A549 (cell line): ENCODE measurements at places on chromosomes 13 and 19.

DNA sequence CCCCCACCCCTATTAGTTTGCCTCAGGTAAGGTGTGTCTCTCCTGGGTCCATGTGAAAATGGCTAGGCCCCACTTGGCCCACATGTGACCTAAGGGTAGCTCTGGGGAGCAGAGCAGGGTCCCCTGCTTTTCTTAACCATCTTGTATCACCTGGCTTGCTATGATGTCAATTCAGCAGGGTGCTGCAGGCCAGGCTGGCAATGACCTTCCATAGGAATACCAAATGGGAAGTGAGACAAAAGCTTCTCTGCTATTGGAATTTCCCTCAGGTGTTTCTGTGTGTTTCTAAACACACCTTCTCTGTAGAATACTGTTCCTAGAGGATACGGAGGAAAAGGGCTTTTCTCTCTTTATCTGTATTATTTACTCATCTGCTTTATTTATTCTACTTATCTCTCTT, 35.7 kb upstream of the DACH1 start:
- DNase-seq = no peak

DNA sequence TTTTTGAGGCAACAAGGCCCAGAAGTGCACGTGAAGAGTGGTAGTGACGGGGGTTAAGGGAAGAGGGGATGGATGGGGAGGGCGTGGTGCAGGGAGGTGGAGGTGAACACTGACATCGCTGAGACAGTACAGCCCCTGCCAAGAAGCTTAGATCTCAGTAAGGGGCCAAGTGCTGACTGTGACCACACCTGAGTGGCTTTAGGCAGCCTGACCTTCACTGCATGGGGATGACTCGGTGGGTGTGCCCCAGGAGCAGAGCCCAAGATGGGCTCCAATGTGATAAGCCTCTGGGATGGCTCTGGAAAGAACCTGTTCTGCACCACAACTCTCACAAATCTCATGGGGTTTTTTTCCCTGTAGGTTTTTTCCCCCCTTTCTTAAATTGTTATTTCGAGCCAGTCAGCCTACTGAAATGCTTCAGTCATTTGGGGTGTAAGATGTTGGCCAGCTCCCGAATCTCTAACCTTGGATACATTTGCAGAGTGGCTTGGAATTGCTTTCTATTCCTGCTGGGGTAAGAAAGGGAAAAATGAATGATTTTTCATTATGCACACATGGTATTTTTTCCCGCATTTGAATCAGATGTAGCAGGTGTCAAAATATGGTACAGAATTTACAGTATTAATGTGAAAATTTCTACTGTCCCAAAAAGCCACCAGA, 165.0 kb downstream of the TM9SF2 start:
- no peak for DNase-seq

- no peak for DNase-seq
Measured at GRCh38 chr13:23323946-23324709, 109.4 kb downstream of the SACS start.

- DNase-seq = no peak
Measured at GRCh38 chr13:34577051-34577450, 365.0 kb upstream of the NBEA start.

- DNase-seq = no peak
Measured at GRCh38 chr13:111514610-111515306, 194.3 kb downstream of the TEX29 start.

GRCh38 chr19:4870025-4870700, 2.7 kb upstream of the PLIN3 start:
- peak; percentile 93 for DNase-seq

DNA sequence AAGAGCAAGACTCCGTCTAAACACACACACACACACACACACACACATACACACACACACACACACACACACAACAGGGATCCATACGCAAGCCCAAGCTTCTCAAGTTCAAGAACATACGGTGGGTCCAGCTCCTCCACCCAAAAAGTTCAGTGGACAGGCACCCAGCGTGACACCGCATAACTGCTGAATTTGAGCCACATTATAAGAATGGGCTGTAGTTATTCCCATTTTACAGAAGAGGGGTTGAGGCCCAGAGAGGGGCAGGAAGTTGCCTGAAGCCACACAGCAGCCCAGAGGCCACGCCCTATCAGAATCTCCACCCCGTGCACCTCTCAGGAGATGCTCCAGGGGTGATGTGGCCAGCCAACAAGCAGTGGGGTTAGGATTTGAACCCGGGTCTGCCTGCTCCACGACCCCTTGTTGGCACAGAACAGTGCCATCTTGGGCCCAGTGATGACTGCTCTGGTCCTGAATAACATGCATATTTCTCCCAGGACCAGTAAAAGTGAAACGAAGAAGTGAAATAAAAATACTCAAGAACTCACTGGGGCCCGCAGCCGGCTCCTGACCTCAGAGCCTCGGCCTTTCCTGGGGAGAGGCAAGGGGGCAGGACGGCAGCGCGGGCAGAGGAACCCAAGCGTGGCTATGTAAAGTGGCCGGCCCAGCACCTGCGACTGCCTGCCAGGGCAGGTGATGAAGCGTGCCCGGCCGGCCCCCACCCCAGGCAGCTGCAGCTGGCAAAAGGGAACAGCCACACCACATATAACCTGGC, 61.9 kb downstream of the AP1M1 start:
- DNase-seq = no peak

- no peak for DNase-seq
Measured at GRCh38 chr13:79534596-79534995, 53.6 kb downstream of the NDFIP2 start.

- no peak for DNase-seq
Measured at GRCh38 chr19:15790096-15790495, 2.6 kb downstream of the OR10H5 start.

- DNase-seq = no peak
Measured at GRCh38 chr19:710767-711166, 2.0 kb downstream of the PALM start.

DNA sequence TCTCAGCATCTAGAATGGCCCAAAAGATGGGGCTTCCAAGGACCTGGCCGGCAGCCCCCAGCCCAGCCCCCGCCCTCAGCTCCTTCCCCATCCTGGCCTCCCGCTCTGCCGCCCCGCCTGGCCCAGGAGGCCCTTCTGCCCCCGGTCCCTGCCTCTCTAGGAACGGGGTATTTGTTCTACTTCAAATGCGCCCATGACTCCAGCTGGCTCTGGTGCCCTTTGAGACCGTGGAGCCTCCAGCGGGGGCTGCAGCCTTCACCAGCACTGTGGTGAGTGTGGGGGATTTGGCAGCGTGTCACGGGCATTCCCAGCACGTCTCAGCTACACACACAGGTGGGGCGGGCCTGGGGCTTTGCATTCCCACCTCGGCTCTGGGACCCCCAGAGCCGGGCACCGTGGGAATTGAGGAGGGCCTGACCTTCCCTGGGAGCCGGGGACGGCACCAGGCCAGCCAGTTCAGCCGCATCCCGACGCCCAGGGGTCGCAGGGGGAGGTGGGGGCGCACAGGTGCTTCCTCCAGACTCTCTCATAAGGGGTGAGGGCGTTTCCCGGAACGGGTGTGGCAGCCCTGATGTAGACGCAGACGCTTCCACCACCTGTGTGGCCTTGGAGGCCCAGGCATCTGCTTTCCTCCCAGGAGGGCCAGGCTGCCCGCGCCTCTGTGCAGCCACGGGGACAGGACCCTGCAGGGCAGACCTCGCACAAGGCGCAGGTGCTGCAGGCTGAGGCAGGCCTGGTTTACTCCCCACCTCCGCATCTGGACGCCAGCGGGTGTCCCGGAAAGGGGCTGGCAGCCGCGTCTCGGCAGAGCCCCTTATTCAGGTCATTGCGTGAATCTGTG, 947 bp downstream of the ATP4B start:
- no peak for DNase-seq

DNA sequence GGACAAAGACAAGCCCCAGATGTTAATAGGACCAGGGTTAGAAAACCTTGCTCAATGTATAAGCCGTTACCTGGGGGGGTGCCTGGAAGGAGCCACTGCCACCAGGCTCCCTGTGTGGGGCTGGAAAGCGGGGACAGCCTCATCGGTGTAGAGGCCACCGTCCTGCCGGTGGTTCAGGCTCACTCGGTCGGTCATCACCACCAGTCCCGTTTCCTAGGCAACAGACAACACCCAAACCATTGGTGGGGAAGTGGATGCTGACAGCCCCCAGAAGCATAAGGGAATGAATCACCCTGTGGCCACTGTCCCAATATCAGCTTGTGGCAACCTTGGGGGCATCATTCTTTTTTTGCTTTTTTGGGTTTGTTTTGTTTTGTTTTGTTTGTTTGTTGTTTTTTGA, 55.8 kb downstream of the CPAMD8 start:
- DNase-seq = no peak

DNA sequence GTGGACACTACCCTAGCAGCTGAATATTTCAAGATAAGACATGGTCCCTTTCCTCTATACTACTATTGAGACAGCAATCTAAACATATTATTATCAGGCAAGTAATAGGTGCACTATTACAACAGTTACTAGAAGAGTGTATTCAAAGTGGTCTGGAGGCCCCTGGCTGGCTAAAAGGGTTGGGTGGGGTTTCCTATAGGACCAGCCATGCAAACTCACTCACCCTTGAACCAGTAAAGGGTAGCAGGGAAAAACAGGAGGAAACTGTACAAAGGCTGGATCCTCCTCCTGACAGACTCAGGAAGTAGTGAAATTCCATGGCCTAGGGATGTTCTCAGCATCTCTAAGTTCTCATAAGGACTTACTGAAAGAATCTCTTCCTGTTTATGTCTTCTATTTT, 7.7 kb downstream of the SMAD9 start:
- DNase-seq = no peak

- no peak for DNase-seq
Measured at GRCh38 chr19:28345811-28346210, 867.1 kb downstream of the UQCRFS1 start.

DNA sequence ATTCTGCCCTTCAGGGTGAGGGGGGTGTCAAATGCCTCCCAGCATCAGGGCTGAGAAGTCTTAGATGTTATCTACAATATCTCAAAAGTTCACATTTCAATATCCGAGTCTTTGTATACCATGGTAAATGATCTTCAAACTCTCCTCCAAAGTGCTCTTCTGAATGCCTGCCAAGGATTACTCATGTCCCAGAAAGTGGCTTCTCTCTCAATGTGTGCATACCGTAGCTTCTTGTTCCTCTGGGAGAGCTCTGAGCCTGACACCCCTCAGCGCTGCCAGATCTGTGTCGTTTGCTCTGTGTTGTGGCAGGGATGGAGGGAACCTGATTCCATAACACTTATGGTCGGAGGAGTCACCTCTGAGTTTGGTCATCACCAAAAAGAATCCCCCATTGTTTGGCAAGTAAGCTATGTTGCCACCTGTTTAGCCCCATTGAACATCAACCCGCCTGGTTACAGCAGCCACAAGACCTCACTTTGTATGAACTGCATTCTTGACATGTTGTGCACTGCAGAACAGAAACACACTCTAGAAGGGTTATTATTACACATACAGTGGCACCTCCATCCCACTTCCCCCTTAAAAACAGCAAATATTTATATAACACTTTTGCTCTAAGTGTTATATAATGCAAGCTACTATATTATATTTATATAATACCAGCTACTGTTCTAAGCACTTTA, 163.1 kb upstream of the MIR17HG start:
- no peak for DNase-seq

GRCh38 chr13:76889254-76889653, 3.0 kb upstream of the KCTD12 start:
- DNase-seq = no peak

DNA sequence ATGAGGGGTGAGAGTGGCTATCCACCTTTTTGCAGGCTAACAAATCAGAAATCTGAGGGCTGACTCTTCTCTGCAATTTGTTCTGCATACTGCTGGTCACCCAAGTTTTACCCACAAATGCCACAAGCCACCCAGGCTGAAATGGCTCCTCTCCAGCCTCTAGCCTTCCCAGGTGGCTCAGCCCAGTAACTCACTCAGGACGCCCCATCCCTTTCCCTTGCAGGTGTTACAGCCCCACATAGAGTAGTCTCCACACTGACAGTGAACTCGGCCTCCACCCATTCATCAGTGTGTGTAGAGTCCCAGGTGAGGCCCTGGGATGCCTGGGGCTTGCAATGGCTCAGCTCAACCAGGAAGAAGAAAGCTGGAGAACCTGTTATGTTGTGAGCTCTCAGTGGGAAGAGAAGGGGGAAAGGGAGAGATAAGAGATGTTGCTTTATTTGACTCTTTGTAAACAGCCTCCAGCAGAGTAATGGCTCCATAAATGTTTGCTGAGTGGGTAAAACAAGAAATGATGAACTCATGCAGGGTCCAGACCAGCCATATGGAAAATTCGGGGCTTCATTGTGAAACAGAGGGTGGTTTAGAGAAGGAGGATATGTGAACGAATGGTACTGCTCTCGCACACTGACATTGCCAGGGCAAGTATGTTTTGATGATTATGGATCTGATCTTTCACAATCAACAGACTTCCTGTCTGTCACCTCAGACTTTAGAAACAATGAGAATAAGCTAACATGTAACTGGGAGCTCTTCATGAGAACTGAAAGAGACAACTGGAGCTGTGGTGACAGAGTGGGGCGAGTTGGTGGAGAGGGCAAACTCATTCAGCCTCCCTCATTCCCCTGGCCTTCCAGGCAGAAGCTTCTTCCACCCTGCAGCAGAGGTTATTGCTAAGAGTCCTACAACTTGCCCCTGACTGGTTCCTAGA, 74.2 kb upstream of the RFC3 start:
- no peak for DNase-seq

DNA sequence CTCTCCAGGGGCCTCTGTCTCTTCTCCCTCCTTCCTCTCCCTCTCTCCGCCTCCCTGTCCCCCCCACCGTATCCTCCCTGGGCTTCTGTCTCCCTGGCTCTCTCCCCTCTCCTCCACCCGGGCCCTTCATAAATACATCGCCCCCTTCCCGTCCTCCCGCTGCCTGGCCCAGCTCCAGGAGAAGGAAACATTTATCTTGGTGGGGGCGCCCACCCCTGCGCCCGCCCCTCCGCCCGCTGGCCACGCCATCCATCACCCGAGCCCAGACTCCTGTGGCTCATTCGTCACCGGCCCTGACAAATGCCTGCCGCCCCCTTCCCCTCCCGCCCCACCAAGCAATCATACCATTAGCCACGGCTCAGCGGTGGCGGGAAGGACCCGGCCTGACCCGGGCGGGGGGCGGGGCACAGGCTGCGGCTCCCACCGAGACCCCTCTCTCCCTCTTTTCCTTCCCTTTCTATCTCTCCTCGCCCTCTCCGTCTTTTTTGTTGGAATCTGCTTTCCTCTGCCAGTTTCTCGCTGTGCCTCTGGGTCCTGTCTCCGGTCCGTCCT, 2.6 kb upstream of the MEIS3 start:
- no peak for DNase-seq

DNA sequence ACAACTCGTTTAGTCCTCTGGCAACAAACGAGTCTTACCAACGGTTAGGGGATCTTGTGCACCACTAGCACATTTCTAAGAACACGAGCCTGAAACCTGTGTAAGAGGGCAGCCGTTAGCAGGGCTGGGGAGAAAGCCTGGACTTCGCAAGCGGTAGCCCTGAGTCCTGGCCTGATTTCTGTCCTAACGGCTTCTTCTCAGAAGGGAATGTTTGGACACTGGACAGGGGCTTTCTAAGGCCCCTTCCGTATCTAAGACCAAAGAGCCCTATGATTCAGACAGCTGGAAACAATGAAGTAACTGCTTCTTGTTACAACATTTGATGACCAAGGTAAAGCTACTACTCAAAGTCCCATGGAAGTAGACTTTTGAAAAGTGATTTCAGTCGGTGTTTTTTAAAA, 2.2 kb downstream of the ANKRD10 start:
- DNase-seq = peak; percentile 12

GRCh38 chr13:99624936-99625540, 123.8 kb downstream of the TM9SF2 start:
- DNase-seq = no peak
